ENCODE measurements at places on chromosomes 4 and X.

- no peak for DNase-seq
These were observed 297.3 kb upstream of the LCORL start for GRCh38 chr4:18318682-18319388.

GRCh38 chrX:118637997-118638396 lies 89.4 kb upstream of the IL13RA1 start:
- DNase-seq, result no peak

DNA sequence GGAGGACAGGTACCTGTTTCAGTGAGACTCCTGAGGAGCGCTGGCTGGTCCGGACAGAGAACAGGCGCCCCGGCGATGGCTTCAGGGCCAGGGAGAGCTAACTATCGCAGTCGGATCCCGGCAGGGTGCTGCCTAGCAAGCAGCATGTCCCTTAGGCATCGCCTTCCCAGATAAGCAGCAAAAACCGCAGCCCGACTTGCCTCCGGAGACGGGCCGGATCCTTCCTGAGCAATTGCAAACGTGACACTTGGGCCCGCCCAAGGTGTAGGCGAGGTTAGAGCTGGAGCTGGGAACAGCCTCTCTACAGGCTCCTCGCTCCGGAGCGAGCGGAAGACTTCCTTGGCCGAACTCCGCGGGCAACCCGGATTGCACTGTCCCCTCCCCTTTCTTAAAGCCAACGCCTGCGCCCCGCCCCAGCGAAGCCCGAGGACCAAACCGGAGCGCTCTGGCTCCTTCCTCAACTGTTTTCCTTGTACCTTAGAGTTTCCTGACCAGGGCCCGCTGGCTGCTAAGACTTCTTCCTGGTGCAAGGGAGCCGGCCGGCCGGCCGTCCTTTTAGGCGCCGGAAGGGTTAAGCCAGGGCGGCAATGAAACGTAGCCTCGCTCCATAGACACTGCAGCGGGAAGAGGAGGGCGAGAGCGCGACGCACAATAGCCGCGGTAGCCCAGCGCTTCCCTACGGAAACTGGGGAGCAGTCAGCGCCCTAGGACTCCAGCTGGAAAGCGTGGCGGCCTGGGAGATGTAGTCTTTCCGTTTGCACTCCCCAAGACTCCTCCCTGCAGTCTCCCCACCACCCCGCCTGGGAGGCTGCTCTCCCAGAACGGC lies at the start of gene OPHN1:
Gene OPHN1, minus strand, starts transcription at position 341 of the 826 bp plus-strand sequence. CDS start 475 bp downstream, outside the sequence.
- peak; percentile 72 for DNase-seq

DNA sequence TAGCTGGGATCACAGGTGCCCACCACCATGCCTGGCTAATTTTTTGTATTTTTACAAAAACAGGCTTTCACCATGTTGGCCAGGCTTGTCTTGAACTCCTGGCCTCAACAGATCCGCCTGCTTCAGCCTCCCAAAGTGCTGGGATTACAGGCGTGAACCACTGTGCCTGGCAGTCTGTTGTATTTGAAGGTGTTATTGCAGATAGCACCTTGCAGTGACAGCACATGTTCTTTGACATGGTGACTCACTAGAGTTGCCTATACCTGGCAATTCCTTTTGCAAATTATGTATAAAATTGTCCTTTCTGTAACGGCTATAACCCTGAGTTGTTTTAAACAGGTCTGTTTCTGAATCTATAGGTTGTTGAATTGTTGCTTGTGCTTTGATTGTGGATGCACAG lies 7.9 kb downstream of the OGT start:
- DNase-seq, result no peak

DNA sequence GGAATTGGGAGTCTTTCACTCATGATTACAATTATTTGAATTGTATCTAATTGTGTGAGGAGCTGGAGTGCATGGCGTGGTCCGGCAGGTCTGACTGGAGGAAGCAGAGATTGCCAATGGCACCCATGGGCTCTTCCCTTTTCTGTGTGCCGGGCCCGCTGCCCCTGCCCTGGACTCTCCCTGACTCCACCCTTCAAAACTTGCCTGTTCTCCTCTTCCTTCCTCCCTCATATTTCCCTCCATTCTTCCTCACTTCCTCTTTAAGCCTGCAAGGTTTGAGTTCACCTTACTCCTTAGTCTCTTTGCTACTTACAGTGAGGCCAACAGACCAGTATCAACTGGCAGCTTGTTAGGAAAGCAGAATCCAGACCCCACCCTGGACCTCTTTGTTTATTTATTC lies 6.5 kb upstream of the STBD1 start:
- peak; percentile 73 for DNase-seq
